ENCODE measurements at places on chromosomes 2 and 18.

- no peak for DNase-seq
Observed at GRCh38 chr2:201406077-201406662, 45.1 kb downstream of the TRAK2 start.

DNA sequence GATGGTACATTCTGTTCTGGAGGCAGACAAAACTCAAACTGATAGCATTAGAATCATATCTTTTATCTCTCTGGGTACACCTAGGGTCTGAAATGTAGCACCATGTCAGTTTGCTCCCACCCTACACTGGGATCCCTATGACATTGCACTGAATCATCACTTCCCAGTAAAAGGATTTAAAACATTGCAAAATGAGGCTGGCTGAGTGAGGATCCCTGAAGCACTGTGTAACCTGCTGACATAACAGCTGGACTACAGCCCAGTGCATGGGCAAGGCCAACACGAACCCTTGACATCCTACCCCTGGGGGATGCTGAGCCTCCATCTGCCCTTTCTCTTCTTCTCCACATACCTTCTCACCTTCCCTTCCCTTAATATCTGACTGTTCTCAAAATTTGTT lies 253.2 kb downstream of the TTC32 start:
- no peak for DNase-seq

GRCh38 chr2:73776381-73776780 lies 3.5 kb downstream of the DUSP11 start:
- DNase-seq, result no peak

DNA sequence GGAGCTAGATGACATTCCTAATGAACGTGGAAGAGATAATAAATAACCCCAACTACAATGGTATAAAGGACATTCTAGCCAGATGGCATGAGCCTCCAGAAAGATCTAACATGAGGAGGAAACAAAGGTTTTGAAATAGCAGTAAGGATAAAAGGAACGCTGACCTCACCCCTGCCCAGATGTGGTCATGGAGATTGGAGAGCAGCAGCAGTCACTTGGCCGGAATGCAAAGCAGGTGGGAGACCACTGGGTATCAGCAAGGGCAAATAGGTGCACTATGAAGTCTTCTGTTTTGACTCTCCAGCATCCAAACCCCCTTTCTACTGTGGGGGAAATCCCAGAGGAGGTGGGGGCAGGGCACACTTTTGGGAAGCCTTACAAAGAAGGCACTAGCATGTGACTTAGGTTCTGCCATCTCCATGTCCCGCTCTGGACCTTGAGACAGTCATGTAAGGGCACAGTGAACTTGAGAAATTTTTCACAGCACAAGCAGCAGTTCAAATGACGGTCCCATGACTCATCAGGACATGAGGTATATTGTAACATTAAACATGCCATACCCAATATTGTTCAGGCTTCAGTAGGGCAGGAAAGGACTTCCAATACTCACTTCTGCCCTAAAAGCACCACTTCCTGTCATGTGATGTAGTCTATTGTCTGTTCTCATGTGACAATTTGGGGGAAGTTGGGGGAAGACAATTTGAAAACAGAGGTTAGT lies 55.2 kb downstream of the METTL4 start:
- no peak for DNase-seq

DNA sequence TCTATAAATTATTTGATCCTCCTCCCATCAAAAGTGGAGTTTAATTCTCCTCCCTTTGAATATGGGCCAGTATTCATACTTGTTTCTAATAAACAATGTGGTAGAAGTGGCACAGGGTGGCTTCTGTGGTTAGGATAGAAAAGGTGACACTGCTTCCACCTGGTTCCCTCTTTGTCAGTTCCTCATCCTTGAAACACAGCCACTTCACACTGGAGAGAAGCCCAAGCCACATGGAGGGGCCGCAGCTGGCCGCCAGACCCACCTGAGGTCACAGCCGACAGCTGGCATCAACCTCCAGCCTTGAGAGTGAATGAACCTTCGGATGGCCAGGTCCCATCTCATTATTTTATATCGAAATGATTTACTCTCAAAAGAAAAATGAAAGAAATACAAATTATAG lies 27.5 kb upstream of the SLC66A3 start:
- DNase-seq, result no peak

GRCh38 chr2:186480991-186481390 lies 5.1 kb upstream of the ZC3H15 start:
- no peak for DNase-seq

GRCh38 chr18:48031641-48032040 lies 101.2 kb upstream of the SMAD2 start:
- DNase-seq, result no peak

- no peak for DNase-seq
Observed at GRCh38 chr18:78822949-78823285, 156.7 kb upstream of the SALL3 start.

DNA sequence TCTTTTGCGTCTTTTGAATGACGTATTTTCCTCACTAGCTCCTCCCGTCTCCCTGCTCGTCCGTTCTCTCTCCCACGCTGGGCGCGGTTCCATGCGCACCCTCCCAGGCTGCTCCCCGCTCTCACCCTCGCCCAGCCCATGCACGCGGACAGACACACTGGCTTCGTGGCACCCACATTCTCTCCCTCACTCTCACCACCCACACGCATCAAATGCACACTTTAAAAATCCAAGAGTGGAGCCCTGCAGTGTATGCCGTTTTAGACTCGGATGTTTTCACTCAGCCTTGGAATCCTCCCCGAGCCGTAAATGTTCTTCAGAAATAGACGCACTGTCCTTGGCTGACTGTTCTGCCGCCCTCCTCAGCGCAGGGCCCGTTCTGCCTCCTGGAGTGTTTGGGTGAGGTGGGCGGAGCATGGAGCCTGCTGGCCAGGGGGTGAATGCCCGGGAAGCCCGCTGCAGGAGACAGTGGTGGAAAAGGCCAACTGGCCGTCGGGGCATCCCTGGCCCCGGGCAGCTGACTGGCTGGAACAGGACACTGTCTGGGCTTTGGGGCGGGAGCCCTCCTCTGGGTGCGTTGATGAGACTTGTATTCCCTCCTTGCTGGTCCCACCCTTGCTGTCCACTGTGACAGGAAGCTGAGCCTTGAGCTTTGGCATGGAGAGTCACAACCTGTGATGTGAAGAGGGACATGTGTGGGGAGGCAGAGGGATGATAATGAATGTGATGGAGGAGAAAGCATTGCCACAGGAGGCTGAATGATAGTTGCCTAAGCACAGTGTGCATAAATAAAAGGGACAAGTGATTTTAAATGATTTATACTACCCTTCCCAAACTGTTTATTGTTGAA lies 35.4 kb upstream of the LYPD6B start:
- no peak for DNase-seq

- no peak for DNase-seq
Observed at GRCh38 chr2:172052000-172052983, 33.0 kb upstream of the DLX1 start.

- DNase-seq, result no peak
Observed at GRCh38 chr2:118103951-118104940, 16.0 kb downstream of the INSIG2 start.
